Activated T-cell treated with anti-CD3 and anti-CD28 coated beads, Interleukin-2, amount 50 U/mL, for 72 hours (primary cell): ENCODE measurements at places on chromosomes 3 and 15. TPM values are rescaled to one million over a fixed set of nuclear protein-coding genes. Genes with fewer than 3 reads are reported as not detected.

DNA sequence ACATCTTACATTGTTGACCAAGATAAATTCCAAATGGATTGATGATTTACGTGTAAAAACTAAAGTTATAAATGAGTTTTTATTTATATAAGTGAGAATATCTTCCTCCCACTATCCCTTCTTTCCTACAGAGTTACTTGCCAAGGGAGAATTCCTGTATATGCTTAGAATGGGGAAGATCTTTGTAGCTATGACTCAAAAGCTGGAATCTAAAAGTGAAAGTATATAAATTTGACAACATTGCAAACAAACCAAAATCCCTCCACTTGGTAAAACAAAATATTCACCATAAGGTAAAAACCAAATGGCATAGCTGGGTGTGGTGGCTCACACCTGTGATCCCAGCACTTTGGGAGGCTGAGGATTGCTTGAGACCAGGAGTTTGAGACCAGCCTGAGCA is 52.7 kb upstream of the GCNT3 start:
- DNase-seq: no peak
- no peaks in the 10 kb centered on the region for H3K36me3 ChIP-seq
- no peak overlapping the region for H3K27ac ChIP-seq
- no peak overlapping the region for H3K4me3 ChIP-seq

DNA sequence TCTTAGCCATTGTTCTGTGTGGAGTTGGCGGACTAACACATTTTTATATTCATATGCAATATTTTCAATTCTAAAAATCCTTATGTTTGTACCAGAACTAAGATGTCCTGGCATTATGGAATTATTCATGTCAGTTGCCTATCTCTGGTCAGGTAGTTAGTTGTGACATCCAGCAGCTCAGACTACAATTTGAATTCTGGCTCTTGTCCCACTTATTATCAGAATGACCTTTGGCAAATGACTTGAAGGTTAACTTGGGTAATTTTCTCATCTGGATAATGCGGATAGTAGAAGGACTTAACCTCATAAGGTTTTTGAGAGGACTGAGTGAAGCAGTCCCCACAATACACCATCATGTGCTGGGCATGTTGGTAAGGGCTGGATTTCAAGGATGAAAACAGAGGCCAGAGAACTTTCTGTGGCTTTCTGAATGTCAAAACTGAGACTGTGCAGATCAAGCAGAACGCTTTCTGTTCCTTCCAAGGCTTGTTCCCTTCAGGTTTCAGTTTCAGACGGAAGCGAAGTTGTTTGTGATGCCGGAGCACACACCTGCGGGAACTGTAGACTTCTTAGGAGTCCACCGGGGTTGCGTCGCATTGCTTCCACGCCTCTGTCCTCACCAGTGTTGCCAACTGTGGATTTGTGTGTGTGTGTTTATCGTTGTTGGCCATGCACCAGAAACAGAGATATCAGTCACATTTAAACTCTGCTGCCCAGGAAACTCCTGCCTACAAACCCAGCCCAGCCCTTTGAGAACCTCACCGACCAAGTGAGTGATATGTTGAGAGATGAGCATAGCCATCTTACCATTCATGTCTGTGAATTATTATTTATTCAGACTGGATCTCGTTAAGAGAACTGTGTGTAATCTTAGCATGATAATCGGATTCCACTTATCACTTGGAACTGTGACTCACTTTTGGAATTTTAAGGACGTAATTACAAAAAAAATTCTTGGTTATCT is 76.0 kb downstream of the PTPRG start:
- no peak overlapping the region for H3K27ac ChIP-seq
- no peaks in the 10 kb centered on the region for H3K36me3 ChIP-seq
- no peak for DNase-seq
- H3K27me3 ChIP-seq: no peaks in the 10 kb centered on the region
- no peaks in the 10 kb centered on the region for H3K4me1 ChIP-seq

DNA sequence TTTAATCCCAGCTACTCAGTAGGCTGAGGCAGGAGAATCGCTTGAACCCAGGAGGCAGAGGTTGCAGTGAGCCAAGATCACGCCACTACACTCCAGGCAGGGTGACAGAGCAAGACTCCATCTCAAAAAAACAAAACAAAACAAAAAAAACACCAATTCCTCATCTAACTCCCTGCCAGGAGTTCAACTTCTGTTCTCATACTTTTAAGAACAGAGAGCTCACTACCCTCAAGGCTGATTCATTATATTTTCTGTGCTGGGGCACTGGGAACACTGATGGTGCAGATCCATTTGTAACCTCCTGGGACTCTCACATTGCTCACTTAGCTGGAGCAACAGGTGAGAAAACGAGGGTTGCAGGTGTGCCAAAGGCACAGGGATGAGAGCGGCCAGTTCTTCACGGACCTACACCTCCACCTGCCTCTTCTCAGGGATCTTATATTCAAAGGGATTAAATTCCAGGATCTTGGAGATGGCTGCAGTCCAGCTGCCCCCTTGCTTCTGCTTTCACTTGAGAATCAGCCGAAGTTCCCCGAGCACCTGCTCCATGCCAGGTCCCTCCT is 12.3 kb upstream of the CSK start:
- H3K27ac ChIP-seq: no peak overlapping the region
- peaks cover 34% of the 10 kb centered on the region for H3K4me1 ChIP-seq
- H3K4me3 ChIP-seq: no peak overlapping the region
- no peaks in the 10 kb centered on the region for H3K36me3 ChIP-seq
- H3K27me3 ChIP-seq: peaks cover 6% of the 10 kb centered on the region
- DNase-seq: no peak

GRCh38 chr3:69389520-69390248 is 3.8 kb upstream of the FRMD4B start:
- peaks cover 17% of the 10 kb centered on the region for H3K4me1 ChIP-seq
- no peak for DNase-seq
- peaks cover 51% of the 10 kb centered on the region for H3K27me3 ChIP-seq
- H3K4me3 ChIP-seq: no peak overlapping the region

DNA sequence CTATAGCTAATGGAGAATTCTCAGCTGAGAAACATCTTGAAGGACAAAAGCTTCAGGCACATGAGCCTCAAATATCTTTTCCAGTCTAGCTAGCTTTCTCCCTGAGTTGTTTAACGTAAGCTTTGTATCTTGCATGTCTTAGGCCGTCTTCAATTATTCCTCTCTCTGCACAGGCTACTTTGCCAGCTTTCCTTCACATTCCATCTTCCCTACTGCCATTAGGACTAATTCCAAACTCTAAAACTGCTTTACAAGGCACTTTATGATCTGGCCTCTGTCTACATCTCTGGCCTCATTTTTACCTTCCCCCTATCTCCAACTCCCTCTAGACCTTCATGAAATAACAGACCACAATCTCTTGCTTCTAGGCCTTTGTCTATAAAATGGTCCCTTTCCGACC is 171.4 kb downstream of the GREM1 start:
- H3K27me3 ChIP-seq: no peaks in the 10 kb centered on the region
- DNase-seq: no peak
- no peak overlapping the region for H3K27ac ChIP-seq
- no peak overlapping the region for H3K4me3 ChIP-seq
- no peaks in the 10 kb centered on the region for H3K4me1 ChIP-seq
- no peaks in the 10 kb centered on the region for H3K36me3 ChIP-seq

DNA sequence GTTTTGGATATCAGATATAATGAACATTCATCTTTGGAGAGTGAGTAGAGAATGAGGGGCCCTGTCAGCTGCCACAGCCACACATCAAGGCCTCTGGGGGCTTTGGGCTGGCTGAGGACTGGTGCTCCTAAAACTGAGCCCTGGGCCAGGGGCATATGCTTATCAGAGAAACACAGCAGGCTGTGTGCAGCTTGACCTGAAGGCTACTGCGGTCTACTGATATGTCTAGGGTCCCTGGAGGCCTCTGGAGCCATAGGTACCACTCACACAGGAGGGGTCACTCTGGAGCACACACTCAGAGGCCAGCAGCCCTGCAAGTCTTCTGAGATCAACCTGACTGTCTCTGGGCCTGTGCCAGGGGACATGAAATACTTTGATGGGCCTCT is 7.6 kb downstream of the TF start:
- H3K4me3 ChIP-seq: no peak overlapping the region
- no peak for DNase-seq
- peaks cover 16% of the 10 kb centered on the region for H3K27me3 ChIP-seq
- no peaks in the 10 kb centered on the region for H3K36me3 ChIP-seq

DNA sequence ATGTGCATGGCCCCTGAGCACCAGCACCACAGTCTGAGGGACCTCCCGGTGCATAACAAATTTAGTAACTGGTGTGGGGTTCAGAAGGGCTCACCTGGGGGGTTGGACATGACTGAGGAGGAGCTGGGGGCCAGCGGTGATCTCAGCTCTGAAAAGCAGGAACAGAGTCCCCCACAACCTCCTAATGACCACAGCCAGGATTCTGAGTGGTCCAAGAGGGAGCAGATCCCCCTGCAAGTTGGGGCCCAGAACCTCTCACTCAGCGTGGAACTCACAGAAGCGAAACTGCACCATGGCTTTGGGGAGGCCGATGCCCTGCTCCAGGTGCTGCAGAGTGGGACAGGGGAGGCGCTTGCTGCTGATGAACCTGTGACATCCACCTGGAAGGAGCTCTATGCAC is 43.0 kb downstream of the CDAN1 start:
- H3K4me1 ChIP-seq: peaks cover 13% of the 10 kb centered on the region
- no peaks in the 10 kb centered on the region for H3K27me3 ChIP-seq
- H3K36me3 ChIP-seq: no peaks in the 10 kb centered on the region
- no peak for DNase-seq
- H3K27ac ChIP-seq: no peak overlapping the region

DNA sequence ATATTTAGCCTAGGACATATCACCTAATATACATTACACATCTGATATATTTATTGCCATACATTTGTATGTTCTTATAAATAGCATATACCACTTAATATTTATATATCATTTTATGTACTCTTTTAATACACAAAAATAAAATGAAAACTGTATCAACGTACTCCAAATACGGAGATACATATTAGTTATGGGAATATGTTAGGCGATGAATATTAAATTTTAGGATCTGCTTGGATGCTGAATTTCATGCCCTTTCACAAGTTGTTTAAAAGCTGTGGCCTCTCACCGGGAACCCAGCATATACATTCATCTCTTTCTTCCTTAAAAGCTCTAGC is 50.6 kb downstream of the ZIC4 start:
- no peak overlapping the region for H3K27ac ChIP-seq
- no peak overlapping the region for H3K4me3 ChIP-seq
- no peaks in the 10 kb centered on the region for H3K36me3 ChIP-seq

GRCh38 chr15:40563426-40563825 is 1.4 kb downstream of the CCDC32 start:
- peaks cover 6% of the 10 kb centered on the region for H3K27me3 ChIP-seq
- H3K4me3 ChIP-seq: peak overlapping the region; percentile 93
- H3K36me3 ChIP-seq: peaks cover 3% of the 10 kb centered on the region

- no peak overlapping the region for H3K27ac ChIP-seq
- no peaks in the 10 kb centered on the region for H3K36me3 ChIP-seq
- no peaks in the 10 kb centered on the region for H3K27me3 ChIP-seq
- DNase-seq: no peak
- H3K4me3 ChIP-seq: no peak overlapping the region
Observed at GRCh38 chr3:50494126-50494525, 9.3 kb downstream of the CACNA2D2 start.

DNA sequence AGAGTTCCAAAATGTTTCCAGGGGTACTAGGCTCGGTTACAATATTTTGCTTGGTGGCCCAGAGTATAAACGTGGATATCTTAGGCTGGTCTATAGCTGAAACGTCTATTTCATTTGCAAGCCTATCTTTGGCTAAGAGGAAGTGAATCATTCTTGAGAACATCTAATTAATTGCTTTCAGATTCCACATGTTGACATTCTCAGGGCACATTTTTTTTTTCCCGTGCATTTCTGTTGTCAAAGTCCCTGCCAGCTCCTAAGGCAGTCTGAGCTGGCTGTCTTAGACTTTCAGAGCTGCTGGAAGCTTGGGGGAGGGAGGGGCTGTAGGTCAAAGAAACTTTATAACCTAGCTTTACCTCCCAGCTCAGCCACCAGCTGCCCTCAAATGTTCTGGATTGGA is 23.2 kb upstream of the LAMP3 start:
- H3K27me3 ChIP-seq: peaks cover 4% of the 10 kb centered on the region
- no peaks in the 10 kb centered on the region for H3K36me3 ChIP-seq
- H3K27ac ChIP-seq: no peak overlapping the region
- no peak overlapping the region for H3K4me3 ChIP-seq

DNA sequence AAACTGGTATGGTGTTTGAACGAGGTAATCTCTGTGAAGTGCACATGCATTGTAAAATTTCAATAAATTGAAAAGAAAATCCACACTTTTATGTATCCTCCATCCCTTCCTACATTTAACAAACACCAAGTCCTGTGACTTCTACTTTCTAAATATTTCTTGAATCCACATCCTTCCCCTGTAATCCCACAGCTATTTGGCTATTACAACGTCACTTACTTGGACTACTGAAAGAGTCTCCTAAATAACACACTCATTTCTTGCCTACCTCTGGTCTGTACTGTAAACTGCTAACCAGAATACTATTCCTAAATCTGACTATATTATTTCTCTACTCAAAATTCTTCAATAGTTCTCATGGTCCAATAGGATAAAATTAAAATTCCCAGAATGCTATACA is 176.1 kb downstream of the NEK10 start:
- no peak overlapping the region for H3K4me3 ChIP-seq
- H3K36me3 ChIP-seq: no peaks in the 10 kb centered on the region
- no peaks in the 10 kb centered on the region for H3K4me1 ChIP-seq
- H3K27ac ChIP-seq: no peak overlapping the region
- no peaks in the 10 kb centered on the region for H3K27me3 ChIP-seq

DNA sequence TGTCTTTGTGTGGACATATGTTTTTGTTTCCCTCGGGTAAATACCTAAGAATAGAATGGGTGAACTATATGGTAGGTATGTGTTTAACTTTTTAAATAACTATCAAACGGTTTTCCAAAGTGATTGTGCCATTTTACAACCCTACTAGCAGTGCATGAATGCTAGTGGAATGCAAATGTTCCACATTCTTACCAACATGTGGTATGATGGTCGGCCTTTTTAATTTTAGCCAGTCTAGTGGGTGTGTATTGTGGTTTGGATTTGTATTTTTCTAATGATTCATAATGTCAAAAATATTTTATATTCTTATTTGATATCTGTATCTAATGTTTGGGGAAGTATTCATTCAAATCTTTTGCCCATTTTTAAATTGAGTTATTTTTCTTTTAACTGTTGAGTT is 68.2 kb upstream of the SMAD3 start:
- no peak overlapping the region for H3K4me3 ChIP-seq
- H3K27ac ChIP-seq: no peak overlapping the region
- H3K27me3 ChIP-seq: peaks cover 12% of the 10 kb centered on the region
- no peak for DNase-seq
- H3K36me3 ChIP-seq: no peaks in the 10 kb centered on the region

GRCh38 chr3:119669906-119670570 is 7.2 kb downstream of the COX17 start:
- DNase-seq: no peak
- peaks cover 24% of the 10 kb centered on the region for H3K36me3 ChIP-seq
- peaks cover 19% of the 10 kb centered on the region for H3K4me1 ChIP-seq
- peak overlapping the region; percentile 62 for H3K27ac ChIP-seq
- H3K4me3 ChIP-seq: no peak overlapping the region

GRCh38 chr3:14322667-14323295 is 79.6 kb upstream of the SLC6A6 start:
- no peaks in the 10 kb centered on the region for H3K27me3 ChIP-seq
- H3K27ac ChIP-seq: no peak overlapping the region
- H3K4me3 ChIP-seq: no peak overlapping the region
- no peak for DNase-seq

The QRICH1 gene
- total RNA-seq: 123 TPM

The PPARG gene
- total RNA-seq: 1.9 TPM

The ZNF770 gene
- total RNA-seq: 46.9 TPM

The TMEM207 gene
- not detected for total RNA-seq

The SOX14 gene
- total RNA-seq: not detected

The APBA2 gene
- total RNA-seq: 9.1 TPM

The CCDC12 gene
- 54.7 TPM for total RNA-seq

The RGMA gene
- 1.7 TPM for total RNA-seq
